ENCODE measurements at places on chromosomes 7 and 10.

DNA sequence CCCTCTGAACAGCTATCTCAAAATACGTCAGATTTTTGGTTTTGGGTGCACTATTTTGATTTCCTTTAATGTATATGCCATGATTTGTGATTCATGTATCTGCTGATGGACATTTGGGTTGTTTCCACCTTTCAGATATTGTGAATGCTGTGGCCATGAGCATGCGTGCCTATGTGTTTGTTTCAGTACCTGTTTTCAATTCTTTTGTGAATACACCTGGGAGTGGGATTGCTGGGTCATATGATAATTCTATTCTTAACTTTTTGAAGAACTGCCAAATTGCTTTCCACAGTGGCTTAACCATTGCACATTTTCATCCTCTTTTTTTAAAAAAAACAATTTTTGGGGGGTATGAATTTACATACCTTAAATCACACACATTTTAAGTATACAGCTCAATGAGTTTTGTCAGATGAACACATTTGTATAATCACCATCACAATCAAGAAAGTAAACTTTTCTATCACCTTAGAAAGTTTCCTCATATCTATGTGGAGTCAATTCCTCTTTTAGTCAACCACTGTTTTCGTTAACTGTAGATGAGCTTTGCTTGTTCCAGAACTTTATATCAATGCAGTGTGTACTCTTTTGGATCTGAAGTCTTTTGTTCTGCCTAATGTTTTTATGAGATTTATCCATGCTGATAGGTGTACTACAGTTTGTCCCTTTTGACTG lies 36.9 kb downstream of the CYP26A1 start:
- DNase-seq, result no peak

DNA sequence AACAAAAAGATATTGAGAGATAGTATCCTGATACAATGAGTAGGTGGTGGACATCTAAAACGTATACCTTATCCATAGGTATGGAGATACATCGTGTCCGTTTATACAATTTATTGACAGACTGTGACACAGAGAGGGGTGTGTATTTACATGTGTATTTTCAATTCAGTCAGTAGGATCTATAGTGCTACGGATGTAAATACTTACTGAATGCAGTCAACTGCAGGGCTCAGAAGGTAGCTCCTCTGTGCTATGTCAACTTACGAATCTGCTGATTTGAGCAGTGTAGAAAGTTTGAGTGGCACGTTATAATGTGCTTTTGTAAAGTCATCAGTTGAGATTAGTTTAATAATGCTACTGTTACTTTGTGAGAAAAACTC lies 626 bp downstream of the ZNF804B start:
- no peak for DNase-seq

GRCh38 chr10:70557876-70558275 lies 44.7 kb downstream of the PRF1 start:
- no peak for DNase-seq

GRCh38 chr10:98610301-98610700 lies 163.6 kb upstream of the HPS1 start:
- DNase-seq, result no peak

- no peak for DNase-seq
These were observed at the start of gene AGR2 for GRCh38 chr7:16804674-16805439. TSS of gene AGR2 (minus strand) at chr7:16804999. CDS start at chr7:16801796, 3,203 bp downstream.

GRCh38 chr10:112912410-112912928 lies 37.6 kb upstream of the TCF7L2 start:
- no peak for DNase-seq

DNA sequence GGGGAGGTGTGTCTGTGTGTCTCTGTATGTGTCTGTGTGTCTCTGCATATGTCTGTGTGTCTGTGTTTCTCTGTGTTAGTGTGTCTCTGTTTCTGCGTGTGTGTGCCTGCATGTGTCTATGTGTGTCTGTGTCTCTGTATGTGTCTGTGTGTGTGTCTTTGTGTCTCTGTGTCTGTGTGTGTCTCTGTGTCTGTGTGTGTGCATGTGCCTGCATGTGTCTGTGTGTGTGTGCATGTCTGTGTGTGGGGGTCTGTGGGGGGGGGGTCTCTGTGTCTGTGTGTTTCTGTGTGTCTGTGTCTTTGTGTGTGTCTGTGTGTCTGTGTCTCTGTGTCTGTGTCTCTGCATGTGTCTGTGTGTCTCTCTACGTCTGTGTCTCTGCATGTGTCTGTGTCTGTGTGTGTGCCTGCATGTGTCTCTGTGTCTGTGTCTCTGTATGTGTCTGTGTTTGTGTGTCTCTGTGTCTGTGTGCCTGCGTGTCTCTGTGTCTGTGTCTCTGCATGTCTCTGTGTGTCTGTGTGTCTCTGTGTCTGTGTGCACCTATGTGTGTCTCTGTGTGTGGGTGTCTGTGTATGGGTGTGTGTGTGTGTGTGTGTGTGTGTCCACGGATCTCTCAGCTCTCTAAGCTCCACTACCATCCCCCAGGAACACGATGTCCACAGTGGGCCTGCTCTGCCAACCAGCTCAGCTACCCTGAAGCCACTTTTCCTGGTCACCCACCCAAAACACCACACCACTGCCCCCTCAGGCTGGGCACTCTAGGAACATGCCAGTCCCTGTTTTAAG lies 41.7 kb downstream of the RASGEF1A start:
- DNase-seq, result no peak

DNA sequence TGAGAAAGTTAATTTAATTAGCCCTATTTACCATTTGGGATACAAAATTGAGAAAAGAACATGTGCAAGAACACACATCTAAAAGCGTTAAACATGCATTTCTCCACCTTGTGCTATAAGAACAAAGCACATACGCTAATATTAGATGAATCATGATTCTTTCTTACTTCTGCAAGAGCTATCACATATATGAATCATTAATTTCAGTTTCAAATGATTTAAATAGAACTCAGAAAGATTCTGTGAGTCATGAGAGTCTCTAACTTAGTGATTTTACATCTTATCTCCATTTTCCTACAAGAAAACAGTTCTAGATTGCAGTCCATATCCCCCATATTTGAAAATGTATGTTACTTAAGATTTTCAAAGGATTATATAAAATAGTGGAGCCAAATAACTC lies 173.9 kb downstream of the RNLS start:
- no peak for DNase-seq

DNA sequence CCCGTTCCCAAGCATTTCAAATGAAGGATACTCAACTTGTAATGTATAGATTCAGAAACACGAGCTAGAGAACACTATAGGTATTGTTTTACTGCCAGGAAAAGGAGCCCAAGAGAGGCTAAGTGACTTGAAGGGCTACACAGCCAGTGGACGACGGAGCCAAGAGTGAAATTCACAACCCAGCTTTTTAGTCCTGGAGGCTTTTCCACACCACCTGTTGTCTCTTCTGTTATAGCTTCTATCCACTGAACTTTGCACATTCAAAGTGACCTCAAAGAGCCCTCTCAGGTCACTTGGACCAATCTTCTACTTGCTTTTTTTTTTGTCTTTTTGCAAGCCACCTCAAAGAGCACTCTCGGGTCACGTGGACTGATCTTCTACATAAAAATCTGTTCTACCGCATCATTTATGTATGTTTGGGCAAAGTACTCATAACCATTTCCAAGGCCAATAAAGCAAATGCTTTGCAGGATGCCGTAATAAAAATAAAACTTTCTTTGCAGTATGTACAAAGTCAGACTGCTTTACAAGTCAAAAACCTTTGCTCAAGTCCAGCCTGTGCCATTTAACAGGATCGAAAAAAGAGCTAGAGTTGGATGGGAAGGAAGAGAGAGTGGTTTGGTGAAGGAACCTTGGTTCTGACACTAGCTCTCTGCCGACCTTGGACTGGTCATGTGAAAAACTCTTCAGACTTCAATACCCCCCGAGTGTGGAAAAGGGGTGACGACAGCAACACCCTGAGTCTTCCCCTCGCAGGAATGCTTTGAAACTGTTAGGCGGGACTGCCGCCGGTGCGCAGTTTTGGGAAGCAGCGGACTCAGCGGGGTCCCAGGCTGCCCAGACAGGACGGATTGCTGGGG lies 821 bp downstream of the SLC35B4 start:
- DNase-seq, result no peak

DNA sequence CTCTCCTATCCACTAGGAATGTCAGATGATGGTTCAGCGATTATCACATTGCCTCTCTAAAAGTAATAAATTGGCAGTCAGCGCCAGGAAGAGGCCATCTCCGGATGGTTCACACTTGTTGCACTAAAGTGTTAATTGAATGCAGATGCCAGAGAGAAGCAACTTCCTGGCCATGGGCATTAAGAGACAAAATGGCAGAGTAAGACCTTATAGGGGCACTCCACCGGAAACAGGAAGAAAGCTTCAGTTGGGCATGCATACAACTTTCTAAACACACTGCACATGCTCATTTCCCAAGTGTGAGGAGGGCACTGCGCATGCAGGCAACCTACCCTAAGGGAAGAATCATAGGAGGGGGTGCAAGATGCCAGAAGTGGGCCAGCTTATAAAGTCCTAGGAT lies 71.7 kb upstream of the AUTS2 start:
- no peak for DNase-seq

- no peak for DNase-seq
These were observed 234.4 kb upstream of the IMMP2L start for GRCh38 chr7:111796671-111797070.

GRCh38 chr7:126026421-126027088 lies 1096.9 kb upstream of the POT1 start:
- no peak for DNase-seq

DNA sequence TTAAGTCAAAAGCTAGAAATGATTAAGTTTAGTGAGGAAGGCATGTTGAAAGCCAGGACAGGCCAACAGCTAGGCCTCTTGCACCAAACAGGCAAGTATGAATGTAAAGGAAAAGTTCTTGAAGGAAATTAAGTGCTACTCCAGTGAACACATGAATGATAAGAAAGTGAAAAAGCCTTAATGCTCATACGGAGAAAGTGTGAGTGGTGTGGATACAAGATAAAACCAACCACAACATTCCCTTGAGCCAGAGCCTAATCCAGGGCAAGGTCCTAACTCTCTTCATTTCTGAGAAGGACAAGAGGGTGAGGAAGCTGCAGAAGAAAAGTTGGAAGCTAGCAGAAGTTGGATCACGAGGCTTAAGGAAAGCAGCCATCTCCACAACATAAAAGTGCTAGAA lies 53.0 kb downstream of the DNAJC1 start:
- no peak for DNase-seq

- DNase-seq, result no peak
These were observed 34.6 kb downstream of the TLX1 start for GRCh38 chr10:101165736-101166135.

DNA sequence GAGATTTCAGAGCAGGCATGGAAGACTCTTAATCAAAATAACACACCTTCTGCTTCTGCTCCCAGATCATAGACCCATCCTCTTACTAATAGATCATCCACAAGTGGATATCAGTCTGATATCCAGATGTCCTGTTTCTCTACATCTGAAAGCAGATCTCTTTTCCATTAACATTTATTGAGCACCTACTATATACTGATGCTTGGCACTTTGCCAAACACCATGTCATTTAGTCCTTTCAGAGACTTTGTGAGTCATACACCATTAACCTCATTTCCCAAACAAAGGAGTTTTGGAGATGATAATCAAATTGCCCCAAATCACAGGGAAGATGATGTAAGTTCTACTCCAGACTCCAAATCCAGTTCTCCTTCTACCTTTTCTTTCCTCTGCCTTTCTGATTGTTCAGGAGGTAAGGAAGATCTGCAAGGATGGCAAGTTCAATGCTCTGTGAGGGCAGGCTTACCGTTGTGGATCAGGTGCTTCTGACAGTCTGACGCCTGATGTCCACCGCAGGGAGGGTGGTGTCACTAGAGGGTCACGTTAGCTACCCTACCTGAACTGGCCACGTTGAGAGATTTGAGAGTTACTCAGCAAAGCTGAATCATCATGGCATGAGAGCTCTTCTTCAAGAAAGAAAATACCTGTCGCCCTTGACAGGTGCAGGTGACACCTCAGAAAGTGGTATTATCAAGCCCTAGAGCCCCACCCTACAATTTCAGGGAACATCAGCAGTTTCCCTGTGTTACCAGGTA lies 269.6 kb upstream of the ZMIZ1 start:
- DNase-seq, result no peak

- DNase-seq, result no peak
These were observed 466.3 kb upstream of the POM121L12 start for GRCh38 chr7:52569151-52569550.

DNA sequence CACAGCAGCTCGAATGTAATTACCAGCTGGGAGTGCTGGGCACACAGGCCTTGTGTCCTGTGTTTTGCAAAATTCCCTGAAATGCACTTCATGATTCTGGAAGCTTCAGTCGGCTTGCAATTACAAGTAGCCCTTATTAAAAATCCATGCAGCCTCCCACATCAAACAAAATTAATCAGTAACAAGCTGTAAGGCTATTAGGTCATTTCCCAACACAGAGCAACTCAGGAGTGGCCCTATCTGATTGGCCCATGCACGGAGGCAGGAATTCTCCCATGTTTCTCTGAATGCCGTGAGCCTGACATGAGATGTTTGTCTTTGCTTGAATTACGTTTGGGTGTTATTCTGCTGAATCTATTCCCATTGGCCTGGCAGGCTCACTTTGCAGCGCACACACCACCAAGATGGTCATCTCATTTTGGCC lies 36.9 kb downstream of the FOXL3 start:
- no peak for DNase-seq

- no peak for DNase-seq
These were observed 64.9 kb downstream of the CTTNBP2 start for GRCh38 chr7:117808341-117808757.

DNA sequence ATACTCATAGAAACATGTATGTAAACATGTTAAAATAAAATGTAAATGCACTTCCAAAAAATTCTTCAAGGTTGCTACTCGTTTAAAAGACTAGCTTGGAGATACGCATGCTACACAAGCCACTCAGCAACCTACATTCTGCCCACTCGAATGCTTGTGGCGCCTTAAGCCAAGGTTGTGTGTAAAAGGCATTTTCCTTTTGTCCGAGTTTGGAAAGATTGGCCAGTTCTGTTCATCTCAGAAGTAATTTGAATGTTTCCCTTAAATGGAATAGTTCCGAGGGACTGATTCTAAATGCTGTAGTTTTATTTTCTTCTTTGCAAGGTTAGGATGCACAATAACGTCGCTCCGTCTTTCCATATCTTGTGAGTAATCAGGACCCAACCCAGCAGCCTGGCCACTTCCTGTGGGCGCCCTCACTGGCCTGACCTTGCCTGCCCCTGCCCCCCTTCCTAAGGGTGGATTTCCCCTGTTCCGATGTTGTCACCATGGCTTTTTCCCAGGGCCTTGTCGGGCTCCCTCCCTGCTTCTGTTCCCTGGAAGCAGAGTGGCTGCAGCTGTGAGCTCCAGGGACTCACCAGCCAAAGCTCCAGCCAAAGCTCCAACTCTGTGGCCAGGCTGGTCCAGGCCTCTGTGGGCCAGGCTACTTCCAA lies 70.6 kb downstream of the PTPRE start:
- no peak for DNase-seq

GRCh38 chr10:18660816-18661431 lies 1.7 kb downstream of the ARL5B start:
- no peak for DNase-seq

DNA sequence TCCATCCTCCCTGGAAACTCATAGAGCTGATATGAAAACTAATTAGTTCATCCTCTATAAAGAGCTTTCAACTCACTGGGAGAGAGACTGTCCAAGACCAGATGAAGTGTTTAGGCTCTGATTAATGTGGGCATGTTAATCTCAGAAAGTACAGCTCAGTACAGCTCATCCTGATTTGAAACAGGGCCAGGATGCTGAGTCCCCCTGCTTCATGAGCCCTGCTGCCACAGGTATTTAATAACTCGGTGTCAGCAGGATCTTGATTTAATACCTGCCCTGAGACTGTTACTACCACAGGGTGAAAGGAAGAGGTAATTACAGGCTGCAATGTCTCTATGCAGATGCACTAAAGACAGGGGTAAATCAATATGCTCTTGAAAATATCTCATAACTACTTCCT lies 10.8 kb downstream of the LMOD2 start:
- DNase-seq, result no peak

- no peak for DNase-seq
These were observed 23.0 kb downstream of the CDH23 start for GRCh38 chr10:71419750-71420149.
